GM04503 (cell line): ENCODE measurements at places on chromosomes 5 and 9.

GRCh38 chr9:127092041-127092608 lies 30.3 kb downstream of the ANGPTL2 start:
- no peak for DNase-seq

- DNase-seq = no peak
These were observed 649 bp downstream of the CCDC187 start for GRCh38 chr9:136303066-136303824.

DNA sequence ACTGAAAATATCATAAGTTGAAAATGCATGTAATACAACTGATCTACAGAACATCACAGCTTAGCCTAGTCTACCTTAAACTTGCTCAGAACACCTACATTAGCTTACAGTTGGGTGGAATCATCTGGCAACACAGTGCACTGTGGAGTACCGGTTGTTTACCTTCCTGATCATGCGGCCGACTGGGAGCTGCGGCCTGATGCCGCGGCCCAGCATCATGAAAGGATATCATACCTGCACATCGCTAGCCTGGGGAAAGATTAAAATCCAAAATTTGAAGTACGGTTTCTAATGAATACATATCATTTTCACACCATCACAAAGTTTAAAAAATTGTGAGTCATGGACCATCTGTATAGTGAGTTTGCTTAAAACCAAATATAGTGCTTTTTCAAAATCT lies 1.8 kb downstream of the HACD4 start:
- DNase-seq = no peak

- DNase-seq = no peak
These were observed 1891.7 kb upstream of the WWC1 start for GRCh38 chr5:166399781-166400180.

GRCh38 chr5:139660105-139660922 lies 12.2 kb downstream of the CXXC5 start:
- DNase-seq = no peak

- DNase-seq = no peak
These were observed 4.7 kb downstream of the PDLIM4 start for GRCh38 chr5:132261881-132262845.

DNA sequence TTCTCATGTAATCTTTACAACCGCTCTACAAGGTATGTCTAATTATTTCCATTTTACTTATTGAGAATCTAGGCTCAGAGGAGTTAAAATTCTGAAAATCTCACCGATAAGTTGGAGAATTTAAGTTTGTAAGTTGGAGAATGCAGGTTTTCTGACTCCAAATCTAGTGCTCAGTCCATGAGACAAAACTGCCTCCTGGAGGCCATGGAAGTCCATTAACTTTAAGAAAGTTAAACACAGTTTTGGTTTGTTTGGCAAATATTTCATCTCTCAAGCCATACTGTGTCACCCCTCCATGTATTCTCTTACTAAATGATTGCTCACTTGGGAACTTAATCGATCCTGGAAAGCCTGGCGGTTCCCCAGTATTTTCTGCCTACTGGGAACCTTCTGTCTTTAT lies 52.6 kb downstream of the INIP start:
- no peak for DNase-seq

- DNase-seq = no peak
These were observed 39.2 kb downstream of the YIPF5 start for GRCh38 chr5:144131261-144131660.

DNA sequence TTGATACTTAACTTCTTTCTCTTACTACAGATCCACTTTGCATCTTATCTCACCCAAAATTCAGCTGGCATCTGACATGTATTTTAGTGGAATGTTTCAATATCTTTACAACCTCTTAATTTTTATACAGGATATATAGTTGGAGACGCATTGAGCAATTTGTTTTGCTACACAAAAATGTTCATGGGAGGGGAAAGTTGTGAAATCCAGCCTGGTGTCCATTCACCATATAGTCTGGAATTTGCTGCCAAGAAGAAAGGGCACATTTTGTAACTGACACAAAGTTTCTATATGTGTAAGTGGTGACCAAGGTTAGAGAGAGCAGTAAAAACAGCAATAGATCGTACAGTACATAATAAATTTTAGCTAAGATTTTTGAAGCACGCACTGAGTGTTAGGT lies 14.0 kb upstream of the CHD1 start:
- DNase-seq = no peak

DNA sequence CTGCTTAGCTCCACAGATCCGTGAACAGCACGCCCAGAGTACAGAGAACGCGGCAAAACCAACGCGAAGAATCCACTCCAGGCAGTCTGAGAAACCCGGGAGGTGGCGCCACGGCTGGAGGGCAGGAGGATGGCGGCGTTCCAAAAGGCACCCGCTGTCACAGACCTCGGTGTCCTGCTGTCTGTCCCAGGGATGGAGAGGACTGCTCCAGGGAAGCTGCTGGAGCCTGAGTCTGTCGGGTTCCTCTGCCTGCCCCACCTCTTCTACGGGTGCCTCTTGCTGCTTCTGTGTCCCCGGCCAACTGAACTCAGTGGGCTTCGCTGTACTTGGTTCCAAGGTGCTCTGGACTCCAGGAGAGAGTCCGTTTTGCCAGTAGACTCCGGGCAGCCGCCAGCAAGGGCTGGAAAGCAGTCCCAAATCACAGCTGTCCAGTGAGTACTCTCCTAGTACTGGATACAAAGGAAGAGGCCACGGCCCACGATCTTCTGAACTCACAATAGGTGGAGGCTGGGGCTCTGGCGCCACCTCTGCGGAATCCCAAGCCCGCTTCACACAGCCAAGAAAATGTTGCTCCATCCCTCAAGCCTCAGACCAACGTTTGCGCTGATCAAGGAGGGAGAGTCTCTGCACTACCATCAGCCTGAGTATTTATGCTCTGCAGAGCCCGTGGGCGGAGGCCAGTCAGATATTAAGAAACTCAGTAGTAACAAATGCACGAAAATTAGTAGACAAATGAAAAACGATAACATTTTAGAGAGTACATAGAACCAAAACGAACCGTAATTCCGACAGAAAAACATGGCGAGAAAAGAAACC lies 440 bp downstream of the ANXA2R start:
- DNase-seq = no peak

DNA sequence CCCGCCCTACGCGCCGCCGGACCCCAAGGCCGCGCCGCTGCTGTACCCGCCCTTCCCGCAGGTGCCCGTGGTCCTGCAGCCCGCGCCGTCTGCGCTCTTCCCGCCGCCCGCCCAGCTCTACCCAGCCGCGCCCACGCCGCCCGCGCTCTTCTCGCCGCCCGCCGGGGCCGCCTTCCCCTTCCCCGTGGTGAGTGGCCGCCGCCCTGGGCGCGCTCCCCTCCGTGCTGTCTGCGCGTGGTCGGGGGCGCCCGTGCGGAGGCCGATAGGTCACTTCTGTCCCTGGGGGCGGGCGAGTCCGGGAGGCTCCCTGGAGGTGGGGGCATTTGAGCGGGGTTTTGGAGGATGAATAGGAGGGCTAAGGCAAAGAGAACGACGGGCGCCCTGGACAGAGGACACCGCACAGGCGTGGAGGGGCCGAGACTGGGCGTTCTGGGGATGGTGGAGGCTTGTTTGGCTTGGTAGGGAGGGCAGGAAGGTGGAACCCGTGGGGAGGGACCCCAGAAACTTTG lies 9.6 kb downstream of the PRRT1B start:
- no peak for DNase-seq

GRCh38 chr9:19199012-19199411 lies 31.5 kb upstream of the DENND4C start:
- no peak for DNase-seq

- no peak for DNase-seq
These were observed 42.8 kb upstream of the TCF7 start for GRCh38 chr5:134071614-134072207.

DNA sequence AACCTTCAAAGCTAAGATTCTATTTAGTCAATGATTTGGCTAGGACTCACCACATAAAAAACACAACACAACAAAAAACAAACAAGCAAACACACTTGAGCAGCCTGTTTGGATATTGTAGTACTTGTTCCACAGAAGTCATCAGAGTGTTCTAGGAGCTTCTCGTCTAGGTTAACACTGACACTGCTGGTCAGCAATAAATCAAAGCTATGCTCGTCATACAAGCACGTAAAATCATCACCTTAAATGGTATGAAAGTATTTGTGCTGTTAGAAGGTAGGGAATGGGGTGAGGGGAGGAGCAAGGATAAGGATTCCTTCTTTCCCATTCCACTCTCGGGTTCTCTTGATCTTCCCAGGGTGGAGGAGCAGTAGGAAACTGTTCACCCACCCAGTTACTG lies 88.0 kb downstream of the ARL15 start:
- no peak for DNase-seq

DNA sequence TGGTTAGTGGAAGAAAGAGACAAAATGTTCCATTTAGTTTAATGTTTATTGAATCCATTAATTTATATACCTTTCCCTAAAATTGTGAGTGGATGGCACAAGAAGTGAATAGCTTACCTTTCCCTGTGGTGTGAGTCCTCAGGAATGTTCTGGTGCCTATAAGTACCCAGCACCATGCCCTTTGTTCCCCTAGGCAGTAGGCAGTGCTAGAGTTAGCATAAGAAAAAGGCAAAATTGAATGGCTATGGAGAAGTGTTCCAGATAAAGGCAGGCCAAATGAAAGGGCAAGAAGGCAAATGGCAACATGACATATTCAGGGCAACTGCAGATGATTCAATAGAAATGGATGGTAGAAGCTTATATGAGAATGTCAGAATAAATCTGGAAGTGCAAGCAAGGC lies 370.8 kb upstream of the PTGER4 start:
- DNase-seq = no peak

- no peak for DNase-seq
These were observed 54.5 kb upstream of the IFNK start for GRCh38 chr9:27469550-27469949.

DNA sequence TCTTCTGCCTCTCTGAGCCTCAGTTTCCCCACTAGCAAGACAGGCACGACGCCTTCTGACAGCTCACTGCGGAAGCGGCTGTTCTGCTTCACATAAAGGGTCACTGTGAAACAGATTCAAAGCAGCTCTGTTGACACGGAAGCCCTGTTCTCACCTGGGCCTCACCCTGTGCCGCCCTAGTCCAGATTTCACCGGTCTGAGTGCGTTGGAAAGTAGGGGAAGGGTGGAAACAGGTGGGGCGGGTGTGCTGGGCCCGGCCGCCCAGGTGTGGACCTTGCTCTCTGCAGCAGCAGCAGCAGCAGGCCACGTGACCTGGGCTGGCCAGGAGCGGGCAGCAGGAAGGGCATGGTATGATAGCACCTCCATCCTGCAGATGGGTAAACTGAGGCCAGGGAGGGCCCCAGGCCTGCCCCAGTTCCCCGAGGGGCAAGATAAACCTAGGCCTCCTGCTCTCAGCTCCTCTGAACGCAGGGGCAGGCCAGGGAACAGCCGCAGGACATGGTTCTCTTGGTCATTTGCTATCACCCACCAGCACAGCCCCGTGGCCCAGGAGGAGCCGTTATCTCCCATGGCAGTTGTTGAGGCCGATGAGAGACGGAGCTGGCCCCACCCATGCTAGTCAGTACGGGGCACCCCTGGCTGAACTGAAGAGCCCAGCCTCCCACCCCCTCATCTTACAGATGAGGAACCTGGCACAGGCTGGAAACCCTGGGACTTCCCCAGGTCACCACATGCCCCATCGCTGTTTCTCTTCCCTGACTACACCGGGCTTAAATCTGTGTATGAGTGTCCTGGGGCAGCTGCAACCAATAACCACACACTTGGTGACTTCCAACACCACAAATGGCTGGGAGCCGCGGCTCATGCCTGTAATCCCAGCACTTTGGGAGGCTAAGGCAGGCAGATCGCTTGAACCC lies 12.1 kb downstream of the PTGES2 start:
- no peak for DNase-seq

GRCh38 chr9:88791105-88791805 lies 200.0 kb upstream of the S1PR3 start:
- DNase-seq = peak; percentile 81

DNA sequence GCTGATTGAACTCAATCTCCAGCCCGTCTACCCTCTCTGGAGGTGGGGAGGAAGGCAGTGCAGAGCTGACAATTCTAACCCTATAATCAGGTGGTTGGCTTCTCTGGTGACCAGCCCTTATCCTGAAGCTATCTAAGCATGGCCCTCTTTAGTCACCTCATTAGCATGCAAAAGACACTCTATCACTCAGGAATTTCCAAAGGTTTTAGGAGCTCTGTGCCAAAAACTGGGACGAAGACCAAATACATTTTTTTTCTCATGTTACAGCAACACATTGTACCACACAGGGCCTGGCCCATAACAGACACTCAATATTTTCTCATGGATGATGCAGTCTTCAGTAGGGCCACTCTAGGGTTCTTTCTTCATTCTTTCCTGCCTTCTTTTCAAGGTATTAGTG lies 118.8 kb upstream of the VLDLR start:
- DNase-seq = peak; percentile 26

GRCh38 chr9:114731701-114732100 lies 49.7 kb upstream of the TEX48 start:
- DNase-seq = no peak

DNA sequence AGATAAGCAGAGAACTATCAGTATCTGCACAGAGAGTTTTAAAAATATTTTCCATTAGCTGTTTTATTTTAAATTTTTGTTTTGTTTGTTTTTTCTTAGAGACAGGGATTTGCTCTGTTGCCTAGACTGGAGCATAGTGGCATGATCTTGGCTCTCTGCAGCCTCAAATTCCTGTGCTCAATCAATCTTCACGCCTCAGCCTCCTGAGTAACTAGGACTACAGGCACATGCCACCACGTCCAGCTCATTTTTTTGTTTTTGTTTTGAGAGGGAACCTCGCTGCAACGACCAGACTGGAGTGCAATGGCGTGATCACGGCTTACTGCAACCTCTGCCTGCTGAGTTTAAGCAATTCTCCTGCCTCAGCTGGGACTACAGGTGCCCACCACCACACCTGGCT lies 138.2 kb upstream of the LPAR1 start:
- no peak for DNase-seq

DNA sequence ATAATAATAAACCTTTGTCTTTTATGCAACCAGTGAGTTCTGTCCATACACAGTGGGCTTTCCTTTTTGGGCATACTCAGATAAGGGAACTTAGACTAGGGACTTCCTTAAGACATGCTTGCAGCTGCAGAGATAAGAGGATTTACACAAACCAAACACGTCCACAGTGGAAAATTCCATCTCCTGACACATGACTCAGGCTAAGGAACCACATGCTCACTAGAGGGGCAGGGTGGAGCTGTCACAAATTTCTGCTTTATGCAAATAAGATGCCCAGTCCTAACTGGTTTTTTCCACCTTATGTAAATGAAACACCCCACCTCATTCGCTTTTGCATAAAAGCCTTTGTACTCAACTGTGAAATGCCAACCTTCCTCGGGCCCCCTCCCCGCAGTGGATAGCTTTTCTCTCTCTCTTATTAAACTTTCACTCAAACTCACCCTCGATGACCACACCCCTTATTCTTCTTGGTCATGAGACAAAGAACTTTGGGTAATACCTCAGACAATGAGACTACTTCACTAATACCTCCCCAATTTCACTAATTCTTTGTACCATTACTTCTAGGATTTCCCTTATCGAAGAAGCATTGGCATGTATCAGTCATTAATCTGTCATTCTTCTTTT lies 170.3 kb upstream of the FTMT start:
- DNase-seq = no peak
